ENCODE measurements at places on chromosomes 11 and 22.

- no peak for DNase-seq
These were observed 96.0 kb downstream of the ABTB2 start for GRCh38 chr11:34261820-34262219.

DNA sequence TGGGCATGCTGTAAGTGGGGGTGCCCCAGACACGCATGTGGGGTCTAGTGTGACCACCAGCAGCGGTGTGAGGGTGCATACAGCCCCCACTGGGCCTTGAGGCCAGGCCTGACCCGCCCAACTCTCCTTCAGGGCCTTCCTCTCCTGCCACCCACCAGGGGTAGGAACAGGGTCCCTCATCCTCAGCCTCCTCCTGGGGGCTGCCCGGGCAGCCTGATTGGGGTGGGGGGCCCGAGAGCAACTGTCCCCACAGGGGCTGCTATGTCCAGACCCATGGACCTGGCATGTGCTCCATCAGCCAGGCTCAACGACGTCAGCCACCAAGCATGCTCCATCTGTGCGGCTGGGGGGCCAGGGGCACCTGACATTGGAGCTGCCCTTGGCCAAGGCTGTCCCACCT lies 27.2 kb downstream of the RTN4R start:
- no peak for DNase-seq

DNA sequence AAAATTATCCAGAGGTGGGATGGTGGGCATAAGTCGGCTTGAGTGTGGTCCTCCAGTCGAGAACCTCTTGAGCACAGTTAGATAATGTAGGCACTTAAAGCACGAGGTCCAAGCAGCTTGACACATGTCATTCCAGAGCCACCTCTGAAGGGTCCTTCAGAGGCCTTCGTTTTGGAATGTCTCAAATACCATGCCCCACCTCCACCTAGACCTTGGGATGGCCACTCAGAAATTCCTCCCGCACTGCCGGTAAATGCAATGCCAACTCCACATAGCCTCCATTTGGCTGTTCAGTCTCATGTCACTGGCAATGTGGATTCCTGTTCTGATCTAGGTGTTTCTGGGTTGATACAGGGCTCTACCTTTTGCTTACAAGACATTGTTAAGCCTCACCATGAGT lies 43.9 kb downstream of the BDNF start:
- no peak for DNase-seq

GRCh38 chr22:50516068-50516467 lies 8.0 kb downstream of the NCAPH2 start:
- DNase-seq = no peak

- no peak for DNase-seq
These were observed 16.2 kb downstream of the MPPED1 start for GRCh38 chr22:43428005-43428485.

DNA sequence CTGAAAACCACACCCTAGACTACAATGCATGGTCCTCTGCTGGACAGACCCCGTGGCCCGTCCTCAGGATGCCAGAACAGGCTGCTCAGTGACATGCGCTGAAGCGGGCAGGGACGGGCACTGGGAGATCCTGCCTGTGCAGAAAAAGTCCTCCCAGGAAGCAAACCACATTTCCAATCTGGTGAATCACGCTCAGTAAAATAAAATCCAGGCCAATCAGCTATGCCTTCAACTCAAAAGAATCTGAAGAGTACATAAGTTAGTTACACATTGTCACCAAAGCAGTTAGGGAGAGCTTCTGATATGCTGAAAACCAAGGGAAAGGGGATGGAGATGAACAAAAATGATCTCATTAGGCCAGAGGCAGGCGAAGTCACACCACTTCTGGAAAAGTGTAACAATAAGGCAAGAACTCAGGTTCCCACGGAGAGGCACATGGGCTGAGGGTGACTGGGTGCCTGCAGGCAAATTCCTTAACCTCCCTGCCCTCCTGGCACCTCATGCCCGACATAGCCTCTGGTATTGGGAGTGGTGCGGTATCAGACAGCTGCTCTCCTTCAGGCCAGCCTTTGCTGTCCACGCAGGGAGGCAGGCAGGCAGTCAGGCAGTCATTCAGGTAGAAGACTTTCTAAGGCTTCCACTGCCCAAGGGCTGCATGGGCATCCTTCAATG lies 66.4 kb downstream of the APOL5 start:
- DNase-seq = no peak

DNA sequence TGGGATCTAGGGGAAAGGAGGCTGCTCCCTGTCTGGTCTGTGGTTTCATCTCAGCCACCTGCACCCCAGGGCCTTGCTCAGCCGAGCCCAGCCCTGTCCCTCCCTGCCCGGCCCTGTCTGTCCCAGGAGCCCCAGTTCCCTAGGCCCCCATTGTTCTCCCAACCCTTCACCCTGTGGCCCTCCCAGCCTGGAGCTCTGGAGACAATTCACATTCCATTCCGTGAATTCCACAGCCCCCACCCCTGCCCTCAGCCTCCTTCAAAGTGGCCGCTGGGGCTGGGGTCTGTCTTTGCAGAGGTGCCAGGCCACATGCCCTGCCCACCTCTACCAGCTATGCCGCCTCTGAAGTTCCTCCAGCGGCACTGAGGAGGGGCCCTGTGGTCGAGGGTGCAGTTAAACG lies 77.9 kb upstream of the WNT11 start:
- DNase-seq = no peak

DNA sequence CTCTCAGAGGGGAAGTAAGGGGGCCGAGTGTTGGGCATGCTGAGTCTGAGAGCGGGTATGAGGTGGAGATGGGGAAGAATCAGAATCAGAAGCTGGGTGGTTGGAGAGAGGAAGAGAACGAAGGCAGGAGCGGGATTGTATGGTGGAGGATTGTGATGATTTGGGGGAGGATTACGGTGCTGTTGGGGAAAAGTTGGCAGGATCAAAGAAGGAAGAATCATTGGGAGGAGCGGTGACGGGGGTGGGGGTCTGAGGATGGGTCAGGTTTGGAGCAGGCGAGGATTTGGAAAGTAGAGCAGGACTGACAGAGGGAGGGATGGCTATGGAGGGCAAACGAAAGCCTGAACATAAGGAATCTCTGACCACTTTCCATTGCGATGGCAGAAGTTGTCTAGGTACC lies 22.1 kb downstream of the ZNF195 start:
- no peak for DNase-seq

GRCh38 chr11:7585816-7586215 lies 72.0 kb downstream of the PPFIBP2 start:
- no peak for DNase-seq

- DNase-seq = no peak
These were observed 9.6 kb downstream of the ADM start for GRCh38 chr11:10314199-10315072.

DNA sequence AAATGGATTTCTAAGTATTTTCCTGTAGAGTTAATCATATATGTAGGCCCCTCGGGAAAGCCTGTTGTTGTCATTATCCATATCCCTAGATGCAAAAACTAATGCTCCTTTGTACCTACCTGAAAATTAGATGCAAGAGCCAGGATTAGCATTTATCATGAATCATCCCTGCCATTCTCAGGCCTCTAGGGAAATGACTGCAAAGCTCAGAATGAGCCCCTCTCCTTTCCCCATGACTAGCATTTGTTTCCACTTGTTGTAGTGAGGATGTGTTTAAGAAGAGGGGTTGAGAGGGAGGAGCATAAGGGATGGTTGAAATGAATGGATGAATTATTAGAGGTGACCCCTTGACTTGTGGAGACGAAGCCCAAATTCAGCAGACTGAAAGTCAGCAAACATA lies 537.9 kb downstream of the NTM start:
- no peak for DNase-seq

- no peak for DNase-seq
These were observed 825 bp downstream of the SLC1A2 start for GRCh38 chr11:35418282-35419183.

DNA sequence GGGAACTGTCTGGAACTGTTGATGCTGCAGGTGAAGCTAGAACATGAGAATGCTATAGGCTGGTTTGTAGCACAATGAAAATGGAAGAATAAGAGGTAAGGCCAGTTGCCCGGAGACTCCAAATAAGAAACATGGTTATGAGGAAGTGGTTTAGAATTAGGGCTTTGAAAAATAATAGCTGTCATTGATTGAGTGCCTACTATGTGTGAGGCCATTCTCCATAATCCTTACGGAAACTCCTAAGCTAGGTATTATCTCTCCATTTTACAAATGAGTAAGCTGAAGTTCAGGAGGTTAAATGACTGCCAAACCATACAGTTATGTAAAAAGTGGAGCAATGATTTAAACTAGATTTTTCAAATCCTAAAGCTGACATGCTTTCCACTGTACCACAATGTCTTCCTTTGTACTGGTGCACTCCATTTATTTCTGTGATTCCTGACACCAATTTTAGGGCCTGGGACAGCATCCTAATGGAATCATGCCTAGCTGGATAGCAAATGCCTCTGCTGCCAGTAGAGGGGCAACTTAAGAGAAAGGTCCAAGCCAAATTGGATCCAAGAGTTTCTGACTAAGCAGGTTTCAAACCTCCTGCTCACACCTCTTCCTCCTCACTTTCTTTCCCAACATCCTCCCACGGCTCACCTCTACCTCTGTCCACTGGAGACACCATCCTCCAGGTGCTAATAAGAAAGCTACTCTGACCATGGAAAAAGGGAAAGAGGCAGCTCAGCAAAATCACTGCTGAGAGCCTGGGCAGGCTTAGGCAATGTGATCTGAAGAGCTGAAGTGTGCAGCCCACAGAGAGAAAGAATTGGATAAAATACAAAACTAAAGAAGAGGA lies 46.9 kb upstream of the PICALM start:
- DNase-seq = no peak

- no peak for DNase-seq
These were observed 251.9 kb downstream of the ST3GAL4 start for GRCh38 chr11:126607374-126607773.

- no peak for DNase-seq
These were observed 444.4 kb downstream of the DLG2 start for GRCh38 chr11:85182441-85183387.

Data from activated naive CD8-positive, alpha-beta T cell treated with anti-CD3 and anti-CD28 coated beads, Interleukin-2, amount 50 U/mL, for 16 hours (primary cell).